ENCODE measurements at places on chromosomes 6 and 20. TPM values are rescaled to one million over a fixed set of nuclear protein-coding genes. Genes with fewer than 3 reads are reported as not detected.

DNA sequence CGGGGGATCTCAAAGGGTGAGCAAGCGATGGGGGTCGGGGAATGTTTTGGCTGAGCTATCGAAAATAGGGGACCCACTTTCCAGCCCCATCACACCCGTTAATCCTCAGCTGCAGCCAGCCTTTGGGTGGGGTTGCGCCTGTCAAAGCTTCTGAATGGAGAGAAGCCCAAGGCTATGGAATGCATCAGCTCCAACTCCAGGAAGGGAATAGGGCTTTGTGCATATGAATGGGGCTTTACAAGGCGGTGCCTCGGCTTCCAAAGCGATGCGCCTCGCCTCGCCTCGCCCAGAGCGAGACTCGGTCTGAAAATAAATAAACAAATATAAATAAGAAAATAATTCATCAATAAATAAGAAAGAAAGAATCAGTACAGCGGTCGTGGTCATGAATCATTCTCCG, 751.4 kb upstream of the DEFB115 start:
- DNase-seq = no peak
- H3K4me3 ChIP-seq = no peak overlapping the region
- H3K4me1 ChIP-seq = no peaks in the 10 kb centered on the region
- no peaks in the 10 kb centered on the region for H3K36me3 ChIP-seq
- no peaks in the 10 kb centered on the region for H3K27me3 ChIP-seq

GRCh38 chr6:16160794-16161193, 31.9 kb downstream of the MYLIP start:
- no peak for DNase-seq
- H3K36me3 ChIP-seq = no peaks in the 10 kb centered on the region
- H3K4me1 ChIP-seq = peaks cover 9% of the 10 kb centered on the region
- no peak overlapping the region for H3K27ac ChIP-seq
- H3K27me3 ChIP-seq = no peaks in the 10 kb centered on the region

DNA sequence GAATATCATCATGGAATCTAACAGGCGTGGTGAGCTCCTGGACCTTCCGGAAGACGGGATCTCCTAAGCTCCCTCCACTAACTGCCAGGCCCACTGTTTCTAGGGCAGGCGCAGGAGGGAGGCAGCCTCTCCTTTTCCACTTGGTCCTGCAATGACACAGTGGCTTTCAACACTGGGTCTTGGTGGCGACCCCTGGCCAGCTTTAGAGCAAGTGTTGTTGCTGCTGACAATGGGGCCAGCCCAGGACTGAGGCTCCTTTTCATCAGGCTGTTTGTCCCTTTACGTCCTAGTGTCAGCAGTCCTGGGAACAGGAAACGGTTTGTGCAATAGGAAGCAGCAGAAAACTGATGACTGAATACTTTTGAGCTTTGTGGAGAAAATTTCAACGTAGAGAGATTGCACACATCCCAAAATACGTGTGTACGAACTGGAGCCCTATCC, 9.7 kb upstream of the QKI start:
- no peak overlapping the region for H3K27ac ChIP-seq
- H3K36me3 ChIP-seq = no peaks in the 10 kb centered on the region
- no peak for DNase-seq
- H3K4me3 ChIP-seq = no peak overlapping the region
- H3K27me3 ChIP-seq = no peaks in the 10 kb centered on the region
- no peaks in the 10 kb centered on the region for H3K4me1 ChIP-seq

DNA sequence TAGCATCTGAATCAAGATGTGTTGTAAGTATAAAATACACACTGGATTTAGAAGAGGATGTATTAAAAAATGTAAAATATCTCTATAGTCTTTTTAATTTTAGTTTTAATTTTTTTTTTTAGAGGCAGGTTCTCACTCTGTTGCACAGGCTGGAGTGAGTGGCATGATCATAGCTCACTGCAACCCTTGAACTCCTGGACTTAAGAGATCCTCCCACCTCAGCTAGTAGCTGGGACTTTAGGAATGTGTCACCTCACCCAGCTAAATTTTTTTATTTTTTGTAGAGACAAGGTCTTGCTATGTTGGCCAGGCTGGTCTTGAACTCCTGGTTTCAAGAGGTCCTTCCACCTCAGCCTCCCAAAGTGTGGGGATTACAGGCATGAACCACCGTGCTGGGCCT, 46.7 kb upstream of the EPB41L1 start:
- no peak overlapping the region for H3K27ac ChIP-seq
- no peaks in the 10 kb centered on the region for H3K36me3 ChIP-seq
- no peak overlapping the region for H3K4me3 ChIP-seq
- H3K4me1 ChIP-seq = no peaks in the 10 kb centered on the region

DNA sequence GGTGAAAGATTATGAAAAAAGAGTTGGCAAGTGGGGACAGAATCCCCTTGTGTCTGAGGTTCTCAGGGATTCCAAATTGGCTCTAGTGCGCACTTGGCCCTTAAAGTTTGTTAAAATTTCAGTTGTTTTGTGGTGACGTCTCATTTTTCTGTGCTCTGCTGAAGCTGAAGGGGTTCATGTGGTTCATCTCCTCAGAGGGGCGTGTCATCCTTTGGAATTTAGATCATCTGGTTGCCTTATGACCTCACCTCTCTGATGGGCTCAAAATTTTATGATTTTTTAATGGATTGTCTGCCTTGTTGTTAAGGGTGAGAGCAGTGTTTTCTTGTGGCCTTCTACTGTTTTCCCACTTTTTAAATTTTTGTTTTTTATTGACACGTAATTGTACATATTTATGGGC, 20.3 kb downstream of the CYB5R4 start:
- no peak for DNase-seq
- H3K27ac ChIP-seq = no peak overlapping the region
- H3K27me3 ChIP-seq = no peaks in the 10 kb centered on the region
- no peak overlapping the region for H3K4me3 ChIP-seq

DNA sequence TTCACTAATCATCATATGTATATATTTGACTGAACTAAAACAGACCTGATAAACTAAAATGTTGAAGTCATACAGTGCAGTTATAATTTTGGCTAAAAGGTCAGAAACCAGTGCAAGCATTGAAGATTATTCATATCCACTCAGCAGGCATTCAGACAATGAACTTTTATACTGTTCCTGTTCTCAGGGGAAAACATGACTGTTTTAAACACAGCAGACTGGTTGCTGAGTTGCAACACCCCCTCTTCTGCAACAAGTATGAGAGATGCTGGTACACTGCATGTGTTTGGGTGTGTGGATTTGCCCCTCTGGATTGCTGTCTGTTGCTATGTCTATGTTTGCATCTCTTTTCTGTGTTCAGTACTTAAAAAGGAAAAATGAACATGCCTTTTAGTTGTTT, 206.8 kb downstream of the EYA4 start:
- no peaks in the 10 kb centered on the region for H3K27me3 ChIP-seq
- H3K4me1 ChIP-seq = no peaks in the 10 kb centered on the region
- H3K27ac ChIP-seq = no peak overlapping the region
- no peak overlapping the region for H3K4me3 ChIP-seq
- DNase-seq = no peak
- H3K36me3 ChIP-seq = no peaks in the 10 kb centered on the region

GRCh38 chr6:83168556-83168955, 24.5 kb downstream of the PGM3 start:
- no peaks in the 10 kb centered on the region for H3K4me1 ChIP-seq
- peaks cover 38% of the 10 kb centered on the region for H3K36me3 ChIP-seq
- DNase-seq = no peak
- H3K27me3 ChIP-seq = no peaks in the 10 kb centered on the region

- H3K4me3 ChIP-seq = no peak overlapping the region
- H3K36me3 ChIP-seq = no peaks in the 10 kb centered on the region
- H3K4me1 ChIP-seq = no peaks in the 10 kb centered on the region
- no peaks in the 10 kb centered on the region for H3K27me3 ChIP-seq
Observed at GRCh38 chr6:71187141-71187540, 101.5 kb upstream of the OGFRL1 start.

GRCh38 chr20:5658912-5659345, 91.3 kb upstream of the SHLD1 start:
- H3K27me3 ChIP-seq = no peaks in the 10 kb centered on the region
- H3K36me3 ChIP-seq = no peaks in the 10 kb centered on the region
- peak overlapping the region; percentile 24 for H3K27ac ChIP-seq
- no peak for DNase-seq

GRCh38 chr6:149938571-149939355, 3.1 kb upstream of the ULBP2 start:
- peak; percentile 67 for DNase-seq
- H3K27ac ChIP-seq = peak overlapping the region; percentile 44
- H3K36me3 ChIP-seq = no peaks in the 10 kb centered on the region
- H3K27me3 ChIP-seq = peaks cover 63% of the 10 kb centered on the region
- peak overlapping the region; percentile 48 for H3K4me3 ChIP-seq

DNA sequence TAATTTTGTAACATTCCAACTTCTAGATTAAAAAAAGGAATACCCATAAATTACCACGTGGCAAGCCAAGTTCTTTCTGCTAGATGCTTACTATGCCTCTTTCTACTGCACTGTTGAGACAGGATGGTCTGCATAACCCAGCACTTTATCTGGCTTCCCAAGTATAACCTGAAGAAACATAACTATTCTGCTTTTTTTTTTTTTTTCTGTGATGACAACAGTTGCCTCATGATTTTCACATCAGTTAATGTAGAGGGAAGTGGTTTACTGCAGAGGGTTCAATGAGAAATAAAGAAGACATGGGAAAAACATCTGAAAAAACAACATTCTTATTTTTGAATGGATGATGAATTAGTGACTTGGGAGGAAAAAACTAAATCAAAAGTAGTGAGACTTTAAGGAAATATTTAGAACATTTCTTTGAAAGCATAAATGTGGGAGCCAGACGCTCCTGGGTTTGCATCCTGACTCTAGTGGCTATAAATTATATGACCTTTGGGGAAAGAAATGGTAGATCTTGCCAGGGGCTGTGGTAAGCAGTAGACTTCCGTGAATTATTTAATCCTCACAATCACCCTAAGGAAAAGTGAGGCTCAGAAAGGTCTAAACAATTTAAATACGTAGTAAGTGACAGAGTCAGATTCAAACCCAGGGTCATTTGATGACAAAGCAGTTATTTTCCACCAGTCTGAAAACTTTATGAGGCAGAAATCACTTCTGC, 230.7 kb downstream of the PHACTR1 start:
- no peak overlapping the region for H3K4me3 ChIP-seq
- H3K4me1 ChIP-seq = no peaks in the 10 kb centered on the region
- H3K36me3 ChIP-seq = no peaks in the 10 kb centered on the region
- no peak for DNase-seq
- no peaks in the 10 kb centered on the region for H3K27me3 ChIP-seq

DNA sequence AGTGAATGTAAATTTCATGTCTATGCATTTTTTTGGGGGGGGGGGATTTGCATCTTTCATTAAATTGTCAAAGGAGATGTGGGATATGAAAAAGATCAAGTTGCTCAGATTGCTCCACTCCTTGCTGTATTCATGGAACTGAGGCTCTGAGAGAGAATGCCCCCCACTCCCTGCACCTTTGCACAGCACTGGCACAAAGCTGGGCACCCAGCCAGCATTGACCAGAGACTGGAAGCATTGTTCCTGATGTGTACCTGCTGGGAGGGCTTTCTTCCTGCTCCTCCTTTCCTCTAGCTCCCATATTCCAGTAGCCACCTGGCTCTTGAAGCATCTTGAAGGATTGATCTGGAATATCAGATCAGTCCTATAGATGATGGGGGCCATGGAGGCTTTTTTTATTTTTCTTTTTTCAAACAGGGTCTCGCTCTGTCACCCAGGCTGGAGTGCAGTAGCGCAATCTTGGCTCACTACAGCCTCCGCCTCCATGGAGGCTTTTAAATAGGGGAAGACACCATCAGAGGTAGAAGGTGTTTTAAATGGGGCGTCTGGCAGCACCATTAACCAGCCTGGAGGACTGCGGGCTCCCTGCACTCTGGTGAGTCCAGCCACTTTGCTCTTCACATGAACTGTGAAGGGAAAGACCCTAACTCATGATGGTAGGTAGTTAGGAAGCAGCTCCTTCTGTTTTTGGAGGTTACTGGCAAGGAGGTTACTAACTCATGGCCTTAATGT, 10.9 kb downstream of the DUSP15 start:
- DNase-seq = no peak
- peaks cover 16% of the 10 kb centered on the region for H3K27me3 ChIP-seq
- H3K4me1 ChIP-seq = peaks cover 7% of the 10 kb centered on the region
- H3K4me3 ChIP-seq = no peak overlapping the region
- no peaks in the 10 kb centered on the region for H3K36me3 ChIP-seq

- peaks cover 10% of the 10 kb centered on the region for H3K27me3 ChIP-seq
- no peaks in the 10 kb centered on the region for H3K36me3 ChIP-seq
- no peak overlapping the region for H3K27ac ChIP-seq
- H3K4me3 ChIP-seq = no peak overlapping the region
- DNase-seq = no peak
Observed at GRCh38 chr6:108108374-108108773, 33.8 kb upstream of the OSTM1 start.

DNA sequence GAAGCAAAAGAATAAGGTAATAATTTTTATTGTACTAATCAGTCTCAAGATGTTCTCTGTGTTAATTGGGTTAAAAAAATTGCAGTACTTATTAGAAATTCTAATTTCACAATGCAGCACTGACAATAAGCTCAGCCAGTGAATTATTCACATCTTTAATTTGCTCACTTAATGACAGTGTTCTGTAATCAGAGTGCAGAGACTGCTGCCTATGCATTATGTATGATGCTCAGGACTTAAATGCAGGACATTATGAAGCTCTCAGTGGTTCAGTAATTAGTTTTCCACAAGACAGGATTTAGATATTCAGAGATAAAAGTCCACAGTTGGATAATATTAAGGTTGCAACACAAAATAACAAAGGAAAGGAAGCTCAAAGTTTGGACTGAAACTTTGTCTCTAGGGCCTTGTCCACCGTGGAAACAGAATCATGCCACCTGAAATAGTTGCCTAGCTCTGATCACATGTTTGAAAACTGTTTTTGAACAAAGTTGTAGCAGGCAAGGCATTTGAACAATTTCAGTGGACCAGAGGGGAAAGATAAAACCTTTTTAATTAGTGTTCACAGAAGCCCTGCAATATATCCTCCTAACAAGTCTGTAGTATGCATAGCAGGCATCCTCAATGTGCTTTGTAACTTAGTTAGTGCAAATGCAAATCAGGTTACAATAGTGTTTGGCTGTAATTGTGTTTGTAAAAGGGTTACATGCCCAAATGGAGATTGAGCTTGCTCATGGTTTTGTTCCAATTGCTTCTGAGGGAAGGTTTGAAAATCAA, 23.7 kb upstream of the MMS22L start:
- H3K36me3 ChIP-seq = no peaks in the 10 kb centered on the region
- no peak overlapping the region for H3K4me3 ChIP-seq
- H3K4me1 ChIP-seq = no peaks in the 10 kb centered on the region
- H3K27me3 ChIP-seq = no peaks in the 10 kb centered on the region

Gene HAO1
- not detected for total RNA-seq

Gene CALHM6
- total RNA-seq = 1.7 TPM

Gene LST1
- 22.0 TPM for total RNA-seq

Gene GGTLC1
- not detected for total RNA-seq

Gene HLA-DRB1
- 26.1 TPM for total RNA-seq

Gene SLC35F1
- total RNA-seq = not detected

Gene AKAP12
- 1.1 TPM for total RNA-seq
